ENCODE measurements at places on chromosomes 3 and 15.

GRCh38 chr15:26939398-26939797 is 31.6 kb upstream of the GABRG3 start:
- no peak for DNase-seq

DNA sequence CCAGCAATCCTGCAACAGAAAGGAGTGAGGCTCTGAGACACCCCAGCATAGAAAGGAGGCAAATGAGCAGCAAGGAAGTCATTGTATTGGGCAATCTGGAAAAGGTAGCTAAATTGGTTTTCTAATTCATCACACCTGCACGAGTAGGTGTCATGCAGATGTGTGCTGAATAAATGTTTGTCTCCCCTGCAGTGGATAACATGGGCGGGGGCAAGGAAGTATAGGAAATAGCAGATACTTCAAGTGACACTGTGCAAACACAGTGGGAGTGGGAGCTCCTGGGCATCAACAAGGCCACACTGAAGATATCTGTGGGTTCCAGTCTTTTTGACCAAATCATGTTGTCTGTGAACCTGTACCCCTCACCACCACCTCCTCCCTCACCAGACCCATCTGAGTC is 14.4 kb upstream of the HTR3E start:
- no peak for DNase-seq

GRCh38 chr15:87902772-87903426 is 353.6 kb downstream of the NTRK3 start:
- DNase-seq = no peak

DNA sequence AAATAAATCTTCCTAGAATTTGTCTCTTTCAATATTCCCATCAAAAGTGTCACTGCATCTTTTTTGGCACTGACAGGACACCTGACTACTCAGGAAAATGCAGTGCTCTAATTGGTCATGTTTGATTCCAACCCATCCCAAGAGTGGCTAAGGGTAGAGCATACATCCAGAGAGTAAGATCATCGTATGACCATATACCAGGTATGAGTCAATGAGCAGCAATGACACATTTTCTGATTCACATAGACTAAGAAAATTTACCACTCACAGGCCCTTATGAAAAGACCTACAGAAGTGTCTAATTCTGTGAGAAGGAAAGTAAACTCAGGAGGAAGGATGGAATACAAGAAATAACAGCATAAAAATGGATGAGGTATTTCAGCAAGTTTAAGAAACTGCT is 434.2 kb downstream of the ZIC1 start:
- DNase-seq = no peak

- no peak for DNase-seq
These were observed 10.4 kb upstream of the AEN start for GRCh38 chr15:88610701-88611231.

- DNase-seq = no peak
These were observed 16.0 kb downstream of the STARD9 start for GRCh38 chr15:42591238-42591934.

DNA sequence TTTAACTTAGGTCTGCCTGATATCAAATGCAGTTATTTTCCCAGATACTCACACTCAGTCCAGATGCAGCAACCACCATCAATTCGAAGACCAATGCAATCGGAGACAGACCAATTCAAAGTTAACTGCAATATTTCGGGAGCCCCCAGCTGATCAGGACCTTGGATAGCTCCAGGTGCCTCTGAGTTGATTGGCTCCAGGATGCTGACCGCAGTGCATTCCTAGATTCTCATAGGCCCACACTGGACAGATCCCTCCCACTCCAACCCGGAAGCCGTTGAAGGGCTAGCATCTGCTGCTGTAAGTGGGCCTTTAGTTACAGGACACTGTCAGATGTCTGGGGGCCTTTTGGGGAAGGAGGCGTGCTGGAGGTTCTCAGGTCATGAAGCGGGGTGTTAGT is 89.5 kb upstream of the ATP2B2 start:
- DNase-seq = peak; percentile 36

DNA sequence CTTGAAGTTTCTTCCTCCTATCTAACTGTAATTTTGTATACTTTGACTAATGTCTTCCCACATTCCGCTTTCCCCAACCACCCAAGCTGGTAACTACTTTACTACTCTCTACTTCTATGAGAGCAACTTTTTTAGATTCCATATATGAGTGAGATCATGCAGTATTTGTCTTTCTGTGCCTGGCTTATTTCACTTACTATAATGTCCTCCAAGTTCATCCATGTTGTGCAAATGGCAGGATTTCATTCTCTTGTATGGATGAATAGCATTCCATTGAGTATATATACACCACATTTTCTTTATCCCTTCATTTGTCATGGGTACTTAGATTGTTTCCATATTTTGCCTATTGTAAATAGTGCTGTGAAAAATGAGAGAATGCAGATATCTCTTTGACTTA is 78.5 kb upstream of the CCNL1 start:
- DNase-seq = no peak

DNA sequence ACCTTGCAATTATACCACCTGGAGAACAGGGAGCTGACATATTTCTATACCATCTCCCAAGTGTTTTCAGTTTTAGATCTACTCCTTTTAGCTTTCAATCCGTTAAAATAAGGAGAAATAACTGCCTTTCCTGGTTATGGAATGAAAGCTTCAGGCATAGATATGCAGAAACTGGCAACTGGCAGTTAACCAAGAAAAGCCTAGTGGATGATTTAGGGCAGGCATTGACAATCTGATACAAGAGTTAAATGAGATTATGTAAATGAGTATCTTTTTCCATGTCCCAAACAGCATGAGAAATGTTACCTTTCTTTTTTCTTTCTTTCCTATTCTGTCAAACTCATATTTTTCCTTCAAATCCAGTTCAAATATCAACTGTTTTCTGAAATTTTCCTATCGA is 689.1 kb upstream of the DPPA4 start:
- DNase-seq = no peak

- no peak for DNase-seq
These were observed 18.0 kb downstream of the NCEH1 start for GRCh38 chr3:172692751-172693338.

DNA sequence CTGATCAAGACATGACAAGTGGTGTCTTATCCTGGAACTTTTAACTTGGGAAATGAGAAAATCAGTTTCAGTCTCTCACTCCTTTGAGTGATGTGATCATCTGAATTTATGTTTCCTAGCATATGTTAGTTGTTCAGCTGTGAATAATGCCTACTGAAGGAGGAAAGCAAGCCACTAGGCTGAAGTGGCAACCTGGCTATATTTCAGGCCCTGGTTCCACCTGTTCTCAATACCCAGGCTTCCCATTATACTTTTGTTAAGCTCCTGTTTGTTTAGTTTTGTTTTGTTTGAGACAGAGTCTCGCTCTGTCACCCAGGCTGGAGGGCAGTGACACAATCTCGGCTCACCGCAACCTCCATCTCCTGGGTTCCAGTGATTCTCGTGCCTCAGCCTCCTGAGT is 243.8 kb downstream of the ALCAM start:
- no peak for DNase-seq

- no peak for DNase-seq
These were observed 18.9 kb downstream of the LOXL1 start for GRCh38 chr15:73945130-73945508.

DNA sequence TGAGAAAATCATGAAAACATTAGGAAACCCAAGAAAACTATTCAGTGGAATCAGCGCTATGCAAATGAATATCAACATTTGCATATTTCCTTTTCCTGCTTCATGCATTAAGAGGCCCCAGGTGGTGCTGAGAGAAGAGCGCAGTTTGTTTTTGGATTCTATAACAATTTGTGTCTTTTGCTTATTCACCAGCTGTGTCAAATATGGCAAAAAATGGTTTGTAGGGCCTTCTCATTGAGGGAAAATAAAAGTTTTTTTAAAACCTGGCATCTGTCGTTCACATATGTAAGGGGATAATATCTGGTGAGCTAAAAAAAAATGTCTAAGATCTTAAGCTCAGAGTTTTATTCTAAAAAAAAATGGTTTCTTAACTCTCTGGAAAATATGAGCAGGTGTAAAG is 122.5 kb upstream of the ROBO2 start:
- no peak for DNase-seq

GRCh38 chr3:117874904-117875874 is 1159.5 kb downstream of the IGSF11 start:
- no peak for DNase-seq

- DNase-seq = no peak
These were observed 12.2 kb upstream of the UPK1B start for GRCh38 chr3:119161240-119161639.

DNA sequence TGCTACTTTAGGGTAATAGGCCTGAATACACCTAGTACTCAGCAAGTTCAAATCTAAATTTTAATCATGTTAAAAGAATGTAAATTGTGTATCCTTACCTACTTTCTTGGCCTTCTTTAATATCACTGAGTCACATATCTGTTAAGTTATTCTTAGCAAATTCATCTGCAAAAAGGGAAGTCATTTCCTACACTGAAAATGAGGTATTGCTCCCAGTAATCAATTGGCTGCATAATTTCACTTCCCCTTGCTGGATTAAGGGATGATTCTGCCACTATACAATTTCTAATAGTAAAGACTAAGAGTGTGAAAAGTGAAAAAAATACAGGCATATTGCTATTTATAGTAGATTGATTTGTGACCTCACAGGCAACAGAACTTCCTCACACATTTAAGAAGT is 47.8 kb downstream of the CCDC54 start:
- no peak for DNase-seq

DNA sequence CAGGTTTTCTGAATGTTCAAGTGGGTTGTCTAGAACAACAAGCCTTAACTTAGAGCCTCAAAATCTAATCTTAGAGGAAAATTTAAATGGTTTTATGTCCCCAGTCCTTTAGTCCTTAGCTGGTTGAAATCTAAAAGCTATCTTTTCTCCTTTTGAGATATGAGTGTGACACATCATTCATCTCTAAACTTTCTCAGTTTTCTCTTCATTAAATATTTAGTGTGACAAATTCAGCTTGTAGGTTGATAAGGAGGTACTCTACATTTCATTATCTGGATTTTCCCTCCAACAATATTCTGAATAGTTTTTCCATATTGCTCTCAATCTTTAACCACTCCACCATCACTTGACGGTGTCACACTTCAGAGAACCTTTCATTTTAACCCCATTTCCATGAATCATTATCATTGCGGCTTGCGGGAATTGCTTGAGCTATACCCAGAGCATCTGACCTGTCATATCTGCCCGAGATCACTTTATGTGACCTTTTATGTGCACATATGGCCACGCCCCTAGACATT is 16.1 kb upstream of the ATP8B4 start:
- peak; percentile 4 for DNase-seq

GRCh38 chr3:107523539-107524325 is 970 bp downstream of the BBX start:
- peak; percentile 46 for DNase-seq

- no peak for DNase-seq
These were observed 127.0 kb downstream of the LIPC start for GRCh38 chr15:58558777-58559176.

GRCh38 chr3:123105201-123106189 is 38.7 kb downstream of the PDIA5 start:
- no peak for DNase-seq

DNA sequence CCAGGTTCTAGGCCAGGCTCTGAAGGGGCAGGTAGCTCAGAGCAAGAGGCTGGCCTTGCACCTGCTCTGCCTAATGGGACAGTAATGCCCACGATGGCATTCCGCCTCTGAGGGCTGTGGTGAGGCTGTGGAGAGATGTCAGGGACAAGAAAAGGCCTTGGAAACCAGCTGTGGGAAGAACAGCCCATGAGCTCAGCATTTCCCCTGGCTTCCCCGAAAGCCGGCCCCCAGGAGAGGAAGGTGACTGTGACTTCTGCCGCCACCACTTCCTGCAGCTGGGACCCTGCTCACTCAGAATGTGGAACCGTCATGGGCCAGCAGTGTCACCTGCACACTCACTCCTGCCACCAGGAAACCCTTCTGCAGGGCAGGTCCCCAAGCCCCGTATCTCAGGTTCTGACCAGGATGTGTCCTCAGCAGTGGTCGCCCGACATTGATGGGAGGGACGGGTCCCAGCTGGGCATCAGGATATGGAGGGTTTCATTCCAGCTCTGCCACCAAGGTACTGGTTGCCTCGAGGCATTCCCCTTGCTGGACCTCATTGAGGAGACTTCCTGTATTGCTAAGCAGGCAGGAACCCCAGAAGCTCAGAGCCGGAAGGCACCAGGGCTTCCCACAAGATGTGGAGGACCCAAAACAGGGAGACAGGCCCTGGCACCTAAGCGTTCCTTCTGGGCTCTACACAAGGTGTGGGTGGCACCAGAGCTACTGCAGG is 30.7 kb downstream of the SEMA7A start:
- DNase-seq = peak; percentile 83

DNA sequence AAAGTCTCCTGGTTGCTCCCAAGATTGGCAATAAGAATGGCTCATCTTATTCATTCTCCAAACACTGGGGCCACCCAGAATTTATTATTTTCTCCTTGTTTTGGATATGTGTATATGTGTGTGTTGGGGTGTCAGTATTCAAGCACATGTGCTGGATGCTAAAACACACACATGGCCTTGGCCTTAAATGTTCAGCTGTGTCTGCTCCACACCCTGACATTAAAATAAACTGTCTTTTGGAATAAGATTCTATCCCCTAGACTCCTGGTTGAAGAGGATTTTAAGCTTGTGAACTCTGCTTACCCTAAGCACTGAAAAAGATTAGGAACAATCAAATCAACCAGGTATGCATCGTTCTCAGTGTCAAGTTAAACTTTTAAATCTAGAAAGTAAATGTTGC is 382.9 kb upstream of the MCTP2 start:
- no peak for DNase-seq

GRCh38 chr3:42184651-42185443 is 81.1 kb downstream of the CCK start:
- DNase-seq = no peak

- DNase-seq = no peak
These were observed 3.0 kb downstream of the MEF2A start for GRCh38 chr15:99568625-99569352.

DNA sequence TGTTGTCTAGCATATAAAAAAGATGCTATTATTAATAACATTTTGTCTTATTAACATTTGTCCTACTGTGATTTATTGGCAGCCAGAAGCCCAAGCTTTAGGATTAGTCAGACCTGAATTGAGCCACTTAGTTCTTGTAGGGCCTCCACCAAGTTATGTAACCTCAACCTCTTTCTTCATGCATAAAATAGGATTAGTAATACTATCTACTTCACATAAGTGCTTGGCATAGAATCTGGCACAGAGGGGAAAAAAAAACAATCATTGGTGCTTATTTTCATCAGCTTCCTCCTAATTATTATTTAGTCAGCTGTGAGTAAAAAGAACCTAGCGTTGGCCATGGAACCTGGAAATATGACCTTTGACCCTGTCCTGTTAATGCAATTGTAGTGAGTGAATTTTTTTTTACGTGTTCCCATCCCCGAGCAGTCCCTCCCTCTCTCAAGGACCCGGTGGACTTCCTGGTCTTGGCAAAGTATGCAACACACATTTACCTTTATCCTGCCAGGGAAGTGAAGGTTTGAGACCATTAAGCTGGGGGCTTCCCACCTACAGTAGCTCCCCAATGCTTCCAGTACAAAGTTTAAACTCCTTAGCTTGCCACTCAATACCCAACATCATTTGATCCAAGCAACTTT is 136.8 kb downstream of the FHIT start:
- DNase-seq = no peak

GRCh38 chr3:171841620-171842000 is 1.5 kb upstream of the TMEM212 start:
- no peak for DNase-seq
